ENCODE measurements at places on chromosomes 7 and 10. TPM values are rescaled to one million over a fixed set of nuclear protein-coding genes. Genes with fewer than 3 reads are reported as not detected.
A peak's percentile ranks its signal among the peaks of the same experiment; 100 is the strongest.

The CD36 gene
- total RNA-seq, result 22.8 TPM

The DPY19L1 gene
- 27.1 TPM for total RNA-seq

The ZNF33A gene
- total RNA-seq, result 26.1 TPM

The KNDC1 gene
- total RNA-seq, result under 0.01 TPM

The ARPC1A gene
- 158 TPM for total RNA-seq

The NXPH1 gene
- not detected for total RNA-seq

The NRP1 gene
- total RNA-seq, result 200 TPM

- no peak for DNase-seq
- no peak overlapping the region for H3K27ac ChIP-seq
- H3K4me1 ChIP-seq, result no peaks in the 10 kb centered on the region
- H3K4me3 ChIP-seq, result no peak overlapping the region
- H3K36me3 ChIP-seq, result peaks cover 5% of the 10 kb centered on the region
Measured at GRCh38 chr7:102938679-102939078, 25.9 kb downstream of the LRRC17 start.

GRCh38 chr10:132273966-132274365, 33.8 kb downstream of the STK32C start:
- H3K27me3 ChIP-seq, result no peaks in the 10 kb centered on the region
- H3K4me1 ChIP-seq, result no peaks in the 10 kb centered on the region
- no peaks in the 10 kb centered on the region for H3K36me3 ChIP-seq
- H3K4me3 ChIP-seq, result no peak overlapping the region

DNA sequence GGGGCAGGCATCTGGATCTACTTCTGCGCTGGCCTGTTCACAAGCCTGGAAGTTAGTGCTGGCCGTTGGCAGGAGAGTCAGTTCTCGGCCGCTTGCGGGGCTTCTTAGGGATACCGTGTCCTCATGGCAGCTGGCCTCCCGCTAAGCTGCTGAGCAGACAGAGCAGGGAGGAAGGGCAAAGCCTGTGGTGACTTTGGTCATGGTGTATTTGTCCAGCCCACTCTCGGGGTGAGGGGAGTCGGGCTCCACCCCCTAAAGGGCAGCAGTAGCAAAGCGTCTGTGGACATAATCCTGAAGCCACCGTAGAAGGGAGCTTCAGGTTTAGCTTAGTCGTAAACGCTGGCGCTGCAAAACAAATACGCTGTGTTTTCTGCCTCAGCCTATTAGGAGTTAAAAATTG, 12.2 kb downstream of the UBE3C start:
- peak; percentile 87 for DNase-seq
- H3K4me3 ChIP-seq, result no peak overlapping the region
- no peaks in the 10 kb centered on the region for H3K27me3 ChIP-seq
- H3K4me1 ChIP-seq, result no peaks in the 10 kb centered on the region

DNA sequence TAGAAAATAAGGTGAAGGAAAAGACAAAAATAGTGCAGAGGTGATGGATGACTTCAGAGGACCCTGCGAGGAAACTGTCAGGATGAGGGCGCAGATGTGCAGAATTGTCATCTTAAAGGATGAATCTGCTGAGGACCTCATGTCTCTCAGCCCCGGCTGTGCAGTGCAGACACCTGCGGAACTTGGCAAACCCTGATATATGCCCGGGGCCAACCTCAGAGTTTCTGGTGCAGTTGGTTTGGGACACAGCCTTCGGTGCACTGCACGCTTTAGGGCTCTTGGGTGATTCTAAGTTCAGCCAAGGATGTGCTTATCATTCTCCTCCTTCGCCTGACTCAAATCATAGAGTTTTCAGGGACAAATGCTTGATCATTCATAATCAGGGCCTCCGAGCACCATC, 310.1 kb downstream of the TCERG1L start:
- H3K4me1 ChIP-seq, result no peaks in the 10 kb centered on the region
- H3K36me3 ChIP-seq, result no peaks in the 10 kb centered on the region
- H3K27me3 ChIP-seq, result no peaks in the 10 kb centered on the region
- no peak overlapping the region for H3K27ac ChIP-seq
- no peak for DNase-seq
- H3K4me3 ChIP-seq, result no peak overlapping the region

- no peaks in the 10 kb centered on the region for H3K4me1 ChIP-seq
- H3K36me3 ChIP-seq, result no peaks in the 10 kb centered on the region
- DNase-seq, result peak; percentile 77
- no peak overlapping the region for H3K27ac ChIP-seq
- peaks cover 99% of the 10 kb centered on the region for H3K27me3 ChIP-seq
- H3K4me3 ChIP-seq, result no peak overlapping the region
Measured at GRCh38 chr10:99528494-99529441, 4.0 kb upstream of the NKX2-3 start.

DNA sequence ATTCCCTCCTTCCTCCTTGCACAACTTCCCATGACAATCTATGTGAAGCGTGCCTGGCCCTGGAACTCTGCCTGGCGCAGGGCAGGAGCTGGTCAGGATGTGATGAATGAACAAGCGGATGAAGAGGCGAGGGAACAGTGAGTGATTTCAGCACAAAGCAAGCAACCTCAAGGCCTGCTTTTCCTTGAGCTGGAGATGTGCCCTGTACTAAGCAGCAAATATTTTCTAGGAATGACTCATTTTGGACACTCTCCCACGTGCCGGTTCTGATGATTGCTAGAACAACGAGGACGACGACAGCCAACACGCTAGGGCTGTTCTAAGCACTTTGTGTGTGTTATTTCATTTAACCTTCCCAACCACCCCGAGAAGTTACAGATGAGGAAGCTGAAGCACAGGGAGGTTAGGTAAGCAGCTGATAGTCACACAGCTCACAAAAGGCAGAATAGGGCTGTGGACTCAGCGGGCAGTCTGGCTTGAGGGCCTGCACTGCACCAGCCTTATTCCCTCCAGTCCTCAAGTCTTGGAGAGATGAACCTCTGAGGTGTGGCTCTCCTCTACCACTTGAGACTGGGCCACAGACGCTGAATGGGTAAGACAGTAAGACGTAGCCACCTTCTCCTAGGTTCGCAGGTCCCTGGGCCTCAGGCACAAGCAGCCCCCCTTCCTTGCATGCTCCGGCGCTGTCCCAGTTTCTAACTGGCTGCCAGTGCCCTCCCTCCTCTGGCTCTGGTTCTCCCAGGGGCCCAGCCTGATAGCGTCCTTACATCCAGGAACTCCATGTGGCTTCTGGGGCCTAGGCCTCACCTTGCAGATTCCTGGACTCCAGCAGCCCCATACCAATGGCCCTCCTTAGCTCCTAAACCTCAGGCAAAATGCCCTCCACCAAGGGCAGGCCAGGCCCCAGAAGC, 59.0 kb downstream of the YKT6 start:
- H3K27ac ChIP-seq, result peak overlapping the region; percentile 69
- peak; percentile 97 for DNase-seq
- peaks cover 13% of the 10 kb centered on the region for H3K27me3 ChIP-seq
- no peak overlapping the region for H3K4me3 ChIP-seq

GRCh38 chr10:30455816-30456215, 21.8 kb downstream of the MAP3K8 start:
- peak; percentile 8 for DNase-seq
- H3K4me1 ChIP-seq, result peaks cover 27% of the 10 kb centered on the region
- peaks cover 17% of the 10 kb centered on the region for H3K36me3 ChIP-seq
- peak overlapping the region; percentile 29 for H3K4me3 ChIP-seq
- peak overlapping the region; percentile 94 for H3K27ac ChIP-seq

- H3K4me1 ChIP-seq, result peaks cover 10% of the 10 kb centered on the region
- no peak for DNase-seq
- H3K4me3 ChIP-seq, result no peak overlapping the region
- no peak overlapping the region for H3K27ac ChIP-seq
- H3K27me3 ChIP-seq, result no peaks in the 10 kb centered on the region
Measured at GRCh38 chr10:132580143-132580542, 42.6 kb downstream of the INPP5A start.

DNA sequence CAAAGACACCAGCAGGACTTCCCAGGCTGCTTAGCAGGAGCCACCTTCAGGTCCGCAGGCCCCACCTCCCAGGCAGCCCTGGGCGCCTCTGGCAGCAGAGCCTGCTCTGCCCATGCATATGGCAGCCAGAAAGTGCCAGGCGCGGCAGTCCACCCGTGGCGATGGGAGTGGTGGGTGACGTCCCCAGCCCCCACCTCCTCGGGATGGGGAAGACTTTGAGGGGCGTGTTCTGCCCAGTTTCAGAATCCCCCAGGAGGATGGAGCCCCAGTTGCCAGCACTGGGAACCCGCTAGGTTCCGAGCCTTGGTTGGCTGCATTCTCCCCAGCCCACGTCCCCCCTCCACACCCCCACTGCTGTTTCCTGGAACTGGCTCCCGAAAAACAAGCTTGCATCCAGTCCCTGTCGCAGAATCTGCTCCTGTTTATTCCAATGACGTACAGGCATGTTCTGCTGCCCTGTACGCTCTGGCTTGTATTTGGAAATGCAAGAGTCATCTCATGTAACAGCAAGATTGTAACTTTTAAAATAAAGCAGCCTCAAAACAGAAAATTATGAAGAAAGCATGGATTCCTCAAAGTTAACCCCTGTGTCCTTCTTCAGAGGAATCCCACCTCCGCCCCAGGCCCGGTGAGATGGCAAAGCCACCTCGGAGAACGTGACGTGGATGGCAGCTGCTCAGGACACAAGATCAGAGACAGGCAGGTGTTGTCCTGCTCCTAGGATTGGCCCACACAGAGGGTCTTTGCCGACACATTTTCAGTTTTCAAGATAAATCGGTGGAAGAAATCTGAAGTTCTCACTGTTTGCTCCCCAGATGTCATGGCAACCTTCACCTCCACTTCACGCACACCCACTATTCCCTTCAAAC, 87.8 kb upstream of the PPP2R2D start:
- no peak for DNase-seq
- H3K4me3 ChIP-seq, result no peak overlapping the region
- H3K36me3 ChIP-seq, result no peaks in the 10 kb centered on the region
- no peak overlapping the region for H3K27ac ChIP-seq
- H3K27me3 ChIP-seq, result no peaks in the 10 kb centered on the region

GRCh38 chr10:61642676-61643075, 20.1 kb upstream of the CABCOCO1 start:
- peaks cover 18% of the 10 kb centered on the region for H3K4me1 ChIP-seq
- peak; percentile 26 for DNase-seq
- no peaks in the 10 kb centered on the region for H3K27me3 ChIP-seq
- H3K4me3 ChIP-seq, result no peak overlapping the region
- peak overlapping the region; percentile 73 for H3K27ac ChIP-seq

DNA sequence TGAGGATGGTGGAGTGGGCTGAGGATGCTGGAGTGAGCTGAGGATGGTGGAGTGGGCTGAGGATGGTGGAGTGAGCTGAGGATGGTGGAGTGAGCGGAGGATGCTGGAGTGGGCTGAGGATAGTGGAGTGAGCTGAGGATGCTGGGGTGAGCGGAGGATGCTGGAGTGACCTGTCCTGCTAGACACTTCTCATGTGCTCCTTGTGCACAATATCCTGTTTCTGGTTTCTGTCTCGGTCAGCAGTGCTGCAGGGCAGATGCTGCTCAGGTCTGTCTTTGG, 29.2 kb downstream of the ANXA8 start:
- DNase-seq, result no peak
- no peak overlapping the region for H3K27ac ChIP-seq
- H3K4me1 ChIP-seq, result peaks cover 9% of the 10 kb centered on the region
- peaks cover 3% of the 10 kb centered on the region for H3K27me3 ChIP-seq

- H3K27me3 ChIP-seq, result peaks cover 15% of the 10 kb centered on the region
- H3K4me1 ChIP-seq, result no peaks in the 10 kb centered on the region
- no peak overlapping the region for H3K27ac ChIP-seq
- no peaks in the 10 kb centered on the region for H3K36me3 ChIP-seq
- no peak overlapping the region for H3K4me3 ChIP-seq
- no peak for DNase-seq
Measured at GRCh38 chr10:71701496-71702132, 18.0 kb downstream of the C10orf105 start.

GRCh38 chr10:127977357-127978009, 70.6 kb downstream of the PTPRE start:
- H3K4me3 ChIP-seq, result peak overlapping the region; percentile 56
- H3K36me3 ChIP-seq, result no peaks in the 10 kb centered on the region
- no peaks in the 10 kb centered on the region for H3K27me3 ChIP-seq
- DNase-seq, result peak; percentile 91

DNA sequence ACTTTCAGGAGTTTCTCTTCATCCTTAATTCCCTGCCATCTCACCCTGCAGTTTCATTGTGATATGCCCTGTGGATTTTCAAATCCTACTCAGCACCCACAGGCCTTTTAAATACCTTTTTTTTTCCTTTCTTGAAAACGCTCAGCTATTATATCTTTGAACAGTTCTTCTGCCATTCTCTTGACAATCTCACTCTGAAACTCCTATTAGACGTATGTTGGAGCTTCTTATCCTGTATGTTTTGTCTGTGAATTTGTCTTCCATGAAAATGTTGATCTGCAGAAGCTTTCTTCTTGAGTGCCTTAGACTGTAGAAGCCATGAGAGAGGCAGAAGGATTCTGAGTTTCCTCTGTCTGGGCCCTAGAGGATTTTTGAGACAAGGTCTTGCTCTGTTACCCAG, 18.9 kb upstream of the YAE1 start:
- H3K4me1 ChIP-seq, result peaks cover 6% of the 10 kb centered on the region
- no peaks in the 10 kb centered on the region for H3K36me3 ChIP-seq

DNA sequence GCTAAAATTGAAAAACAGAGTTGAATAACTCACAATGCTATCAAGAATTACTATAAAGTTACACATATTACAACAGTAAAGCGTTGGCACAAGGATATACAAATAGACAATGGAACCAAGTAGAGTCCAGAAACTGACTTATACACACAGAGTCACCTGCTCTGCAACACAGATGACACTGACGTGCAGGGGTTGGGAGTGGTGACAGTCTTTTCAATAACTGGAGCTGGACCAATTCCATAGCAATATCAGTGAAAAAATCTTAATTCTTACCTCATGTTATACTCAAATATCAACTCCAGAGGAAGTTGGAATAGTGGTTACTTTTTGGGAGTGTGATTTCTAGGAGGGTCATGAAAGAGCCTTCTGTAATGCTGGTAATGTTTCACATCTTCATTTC, 62.5 kb upstream of the NPY start:
- H3K27ac ChIP-seq, result no peak overlapping the region
- H3K4me3 ChIP-seq, result no peak overlapping the region
- DNase-seq, result no peak
- H3K27me3 ChIP-seq, result no peaks in the 10 kb centered on the region

- no peak overlapping the region for H3K4me3 ChIP-seq
- DNase-seq, result no peak
- no peaks in the 10 kb centered on the region for H3K4me1 ChIP-seq
- H3K36me3 ChIP-seq, result no peaks in the 10 kb centered on the region
- H3K27ac ChIP-seq, result no peak overlapping the region
Measured at GRCh38 chr10:133242611-133243356, 5.1 kb downstream of the VENTX start.

- no peak overlapping the region for H3K4me3 ChIP-seq
- no peak overlapping the region for H3K27ac ChIP-seq
- no peaks in the 10 kb centered on the region for H3K4me1 ChIP-seq
- H3K36me3 ChIP-seq, result no peaks in the 10 kb centered on the region
- H3K27me3 ChIP-seq, result peaks cover 12% of the 10 kb centered on the region
- DNase-seq, result no peak
Measured at GRCh38 chr7:7329326-7329725, 147.0 kb downstream of the C1GALT1 start.

- H3K4me3 ChIP-seq, result no peak overlapping the region
- peaks cover 9% of the 10 kb centered on the region for H3K4me1 ChIP-seq
- no peak overlapping the region for H3K27ac ChIP-seq
- no peak for DNase-seq
- H3K27me3 ChIP-seq, result no peaks in the 10 kb centered on the region
- no peaks in the 10 kb centered on the region for H3K36me3 ChIP-seq
Measured at GRCh38 chr7:77877791-77878190, 79.2 kb downstream of the PHTF2 start.

Measured in osteoblast (primary cell).